Activated T-helper 1 cell treated with anti-CD3 and anti-CD28 coated beads, Interleukin-12 subunit alpha, Interleukin-12 subunit beta, Interleukin-2, Interleukin-4 antibody, amounts not matched to agents 30 ng/mL and 10 ng/mL and 1 ng/mL, durations not matched to agents 14 hours and 24 hours and 36 hours (primary cell): ENCODE measurements at places on chromosomes 5 and 9.

DNA sequence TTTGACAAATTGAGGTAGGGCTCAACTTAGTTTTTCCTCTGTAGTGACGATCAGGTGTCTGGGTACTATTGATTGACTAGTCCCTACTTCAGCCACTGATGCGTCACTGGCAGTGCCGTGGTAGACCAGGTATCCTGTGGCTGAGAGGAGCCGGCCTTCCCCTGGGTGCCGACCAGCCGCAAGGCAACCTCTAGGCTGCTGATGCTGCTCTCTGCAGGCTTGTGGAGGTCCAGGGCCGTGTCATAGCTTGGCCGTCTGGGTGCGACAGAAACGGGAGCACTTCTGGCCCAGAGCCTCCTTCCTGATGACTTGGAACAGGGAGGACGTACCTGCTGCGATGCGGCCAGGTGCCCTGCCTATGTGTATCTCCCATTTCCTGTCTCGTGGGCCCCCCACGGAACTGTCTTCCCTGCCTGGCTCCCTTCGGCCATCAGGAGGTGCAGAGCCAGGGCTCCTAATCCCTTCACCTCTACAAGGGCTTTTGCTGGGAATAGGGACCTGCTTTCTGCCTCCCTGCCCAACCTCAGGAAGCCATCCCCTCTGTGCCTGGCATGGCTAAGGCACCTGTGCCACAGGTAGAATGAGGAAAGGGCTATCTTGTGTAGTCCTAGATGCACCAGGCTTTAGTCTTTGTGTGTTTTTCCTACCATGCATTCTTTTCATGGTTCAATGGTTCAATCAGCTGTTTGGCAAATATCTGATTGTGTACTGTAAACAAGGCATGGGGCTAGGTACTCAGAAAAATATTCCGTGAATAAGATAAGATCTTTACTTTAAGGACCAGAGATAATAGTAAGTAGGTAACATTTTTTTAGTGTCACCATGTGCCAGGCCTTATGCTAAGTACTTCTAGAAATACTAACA lies 44.6 kb downstream of the MVB12B start:
- no peak for DNase-seq

- no peak for DNase-seq
Observed at GRCh38 chr9:2634153-2634552, 12.6 kb downstream of the VLDLR start.

DNA sequence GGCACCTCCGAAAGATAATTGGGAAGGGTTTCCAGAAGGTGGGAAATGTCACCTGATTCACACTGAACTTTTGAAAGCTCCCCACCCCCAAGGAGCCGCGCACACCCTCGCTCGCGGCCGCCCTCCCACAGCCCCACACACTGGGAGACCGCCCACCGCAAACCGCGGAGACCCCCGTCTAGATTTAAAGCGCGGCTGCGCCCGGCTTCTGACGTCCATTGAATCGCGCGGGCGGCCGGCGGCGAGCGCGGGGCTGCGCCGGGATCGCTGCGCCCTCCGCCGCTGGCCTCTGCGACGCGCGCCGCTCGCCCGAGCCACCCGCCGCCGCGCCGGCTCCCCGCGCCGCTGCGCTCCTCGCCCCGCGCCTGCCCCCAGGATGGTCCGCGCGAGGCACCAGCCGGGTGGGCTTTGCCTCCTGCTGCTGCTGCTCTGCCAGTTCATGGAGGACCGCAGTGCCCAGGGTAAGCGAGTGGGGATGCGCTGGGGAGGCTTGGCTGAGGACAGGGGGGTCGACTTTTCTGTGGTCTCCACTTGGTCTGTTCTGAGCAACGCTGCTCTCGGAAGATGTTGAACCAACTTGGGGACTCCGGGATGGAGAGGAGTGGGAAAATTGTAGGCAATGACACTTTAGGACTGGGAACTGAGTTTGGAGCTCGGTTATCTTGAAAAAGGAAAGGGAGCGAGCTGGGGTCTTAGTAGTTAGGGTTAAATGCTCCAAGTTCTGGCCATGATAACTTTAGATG lies at the start of gene FST:
Gene FST, plus strand, starts transcription at position 214 of the 743 bp plus-strand sequence. Its CDS starts 163 bp downstream, at position 377.
- DNase-seq: no peak

DNA sequence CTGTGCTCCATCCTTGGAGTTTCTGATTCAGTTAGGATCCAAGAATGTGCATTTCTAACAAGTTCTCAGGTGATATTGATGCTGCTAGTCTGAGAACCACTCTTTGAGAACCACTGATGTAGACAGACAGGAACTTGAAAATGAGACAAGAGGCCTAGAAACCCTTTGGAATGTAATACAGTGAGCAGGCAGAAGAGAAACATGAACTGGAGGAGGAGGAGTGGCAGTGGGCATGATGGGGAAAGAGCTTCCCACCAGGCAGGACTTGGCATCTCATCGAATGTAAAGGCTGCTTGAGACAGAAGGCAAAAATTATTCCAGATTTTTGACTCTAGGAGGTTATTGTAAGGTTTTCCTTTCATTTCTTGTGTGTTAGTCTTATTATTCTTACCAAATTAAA lies 295.8 kb upstream of the SGCD start:
- no peak for DNase-seq

DNA sequence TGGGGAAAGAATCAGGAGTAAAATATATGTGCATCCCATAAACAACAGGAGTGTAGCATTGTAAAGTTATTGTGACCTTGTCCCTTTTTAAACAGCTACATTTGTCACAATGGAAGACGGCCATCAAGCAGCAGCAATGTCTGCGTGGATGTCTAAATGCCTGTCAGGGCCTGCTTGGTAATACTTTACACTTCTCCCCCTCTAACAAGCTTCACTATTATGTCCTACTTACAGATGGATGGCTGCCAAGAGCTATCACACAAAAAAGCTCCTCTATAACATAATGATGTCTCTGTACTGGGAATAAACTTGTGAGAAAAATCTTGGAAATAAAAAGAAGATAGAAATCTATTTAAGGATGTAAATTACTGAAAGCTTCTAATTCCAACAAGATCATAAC lies 213.0 kb downstream of the FBXL17 start:
- DNase-seq: no peak

GRCh38 chr9:127958728-127959127 lies 21.1 kb upstream of the DPM2 start:
- no peak for DNase-seq

DNA sequence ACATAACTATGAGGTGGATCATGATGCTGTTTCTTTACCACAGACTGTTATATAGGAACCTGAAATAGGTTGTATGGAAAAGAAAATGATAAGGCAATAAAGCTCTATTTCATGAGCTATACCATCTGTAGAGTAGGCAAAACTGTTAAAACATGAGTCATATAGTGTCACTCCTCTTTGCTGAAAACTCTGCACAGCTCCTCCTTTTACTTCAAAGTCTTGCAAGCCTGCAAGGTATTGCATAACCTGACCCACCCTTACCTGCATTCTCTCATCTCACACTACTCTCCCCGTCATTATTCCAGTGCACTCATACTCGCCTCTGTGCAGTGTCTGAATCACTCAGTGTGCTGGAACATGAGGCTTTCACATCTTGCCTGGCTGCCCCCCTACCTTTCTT lies 790.1 kb downstream of the EFNA5 start:
- DNase-seq: no peak

GRCh38 chr5:173001229-173001841 lies 17.8 kb downstream of the ATP6V0E1 start:
- DNase-seq: no peak

DNA sequence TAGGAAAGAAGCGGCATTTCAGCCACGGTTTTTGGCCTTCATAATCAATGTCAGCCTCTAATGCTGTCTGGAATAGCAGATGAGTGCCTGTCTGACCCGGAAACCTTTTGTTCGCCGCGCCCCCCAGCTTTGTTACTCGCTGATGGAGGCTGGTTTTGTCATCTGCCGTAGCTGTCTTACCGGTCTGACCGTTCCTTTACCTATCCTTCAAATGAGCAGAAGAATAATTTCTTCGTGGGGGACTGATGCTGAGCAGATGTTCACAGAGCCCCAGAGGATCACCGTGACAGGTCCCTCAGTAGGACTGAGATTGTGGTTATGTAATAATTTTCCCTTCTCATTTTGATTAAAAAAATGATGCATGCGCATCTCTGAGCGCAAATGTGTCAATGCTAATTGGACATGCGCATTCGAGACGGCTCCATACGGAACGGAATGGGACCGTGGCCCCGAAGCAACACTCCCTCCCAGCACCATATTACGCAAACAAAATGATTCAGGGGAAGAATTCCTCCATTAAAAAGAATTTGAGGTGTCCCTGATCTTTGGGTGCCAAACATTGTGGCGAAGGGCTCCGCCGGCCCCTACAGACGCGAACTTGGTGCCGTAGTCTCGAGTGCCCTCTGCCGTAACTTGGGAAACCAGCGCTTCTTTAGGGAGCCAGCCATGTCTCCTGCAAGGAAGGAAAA lies 27.6 kb downstream of the TLX3 start:
- no peak for DNase-seq

DNA sequence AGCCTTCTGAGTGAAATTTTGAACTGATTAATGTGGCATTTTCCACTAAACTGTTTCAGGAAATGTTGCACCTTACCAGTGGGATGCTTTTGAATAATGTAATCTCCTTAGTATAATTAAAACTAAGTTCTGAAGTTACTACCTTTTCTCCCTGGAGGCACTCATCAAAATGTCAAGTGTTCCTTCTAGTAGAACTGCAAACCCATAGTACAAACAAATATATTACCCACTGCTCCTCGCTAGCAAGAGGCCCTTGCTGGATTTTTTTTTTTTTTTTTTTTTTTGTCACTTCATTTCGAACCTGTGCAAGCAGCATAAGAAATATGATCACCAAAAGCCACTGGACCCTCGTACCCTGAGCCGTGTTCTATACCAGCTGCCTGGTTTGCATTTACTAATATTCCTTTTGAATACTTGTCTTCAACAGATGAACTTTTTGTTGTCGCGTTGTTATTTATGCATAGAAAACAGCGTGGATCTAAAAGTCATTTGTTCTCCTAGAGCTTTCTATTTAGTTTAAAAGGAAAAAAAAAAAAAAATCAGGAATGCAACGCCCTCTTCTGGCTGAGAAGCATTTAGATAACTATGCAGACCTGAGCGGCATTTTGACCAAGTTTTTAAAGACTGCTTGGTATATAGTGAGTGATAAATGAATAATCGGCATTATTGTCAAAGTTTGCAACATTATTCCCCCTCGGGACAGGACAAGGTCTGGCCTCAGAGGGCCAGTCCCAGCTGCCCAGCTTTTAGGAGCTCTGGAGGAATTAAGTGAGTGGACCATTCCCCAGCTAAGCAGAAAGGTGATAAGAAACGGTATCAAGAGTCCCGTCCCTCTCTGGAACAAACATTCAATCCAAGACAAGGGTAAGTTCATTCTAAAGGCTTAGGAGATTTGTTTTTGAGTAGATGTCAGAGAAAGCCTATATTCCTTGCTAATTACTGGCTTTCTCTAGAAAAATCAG lies 162.5 kb upstream of the KIF2A start:
- no peak for DNase-seq

- DNase-seq: no peak
Observed at GRCh38 chr5:68409259-68409658, 193.7 kb downstream of the PIK3R1 start.

GRCh38 chr5:167797933-167798332 lies 493.5 kb upstream of the WWC1 start:
- DNase-seq: no peak

DNA sequence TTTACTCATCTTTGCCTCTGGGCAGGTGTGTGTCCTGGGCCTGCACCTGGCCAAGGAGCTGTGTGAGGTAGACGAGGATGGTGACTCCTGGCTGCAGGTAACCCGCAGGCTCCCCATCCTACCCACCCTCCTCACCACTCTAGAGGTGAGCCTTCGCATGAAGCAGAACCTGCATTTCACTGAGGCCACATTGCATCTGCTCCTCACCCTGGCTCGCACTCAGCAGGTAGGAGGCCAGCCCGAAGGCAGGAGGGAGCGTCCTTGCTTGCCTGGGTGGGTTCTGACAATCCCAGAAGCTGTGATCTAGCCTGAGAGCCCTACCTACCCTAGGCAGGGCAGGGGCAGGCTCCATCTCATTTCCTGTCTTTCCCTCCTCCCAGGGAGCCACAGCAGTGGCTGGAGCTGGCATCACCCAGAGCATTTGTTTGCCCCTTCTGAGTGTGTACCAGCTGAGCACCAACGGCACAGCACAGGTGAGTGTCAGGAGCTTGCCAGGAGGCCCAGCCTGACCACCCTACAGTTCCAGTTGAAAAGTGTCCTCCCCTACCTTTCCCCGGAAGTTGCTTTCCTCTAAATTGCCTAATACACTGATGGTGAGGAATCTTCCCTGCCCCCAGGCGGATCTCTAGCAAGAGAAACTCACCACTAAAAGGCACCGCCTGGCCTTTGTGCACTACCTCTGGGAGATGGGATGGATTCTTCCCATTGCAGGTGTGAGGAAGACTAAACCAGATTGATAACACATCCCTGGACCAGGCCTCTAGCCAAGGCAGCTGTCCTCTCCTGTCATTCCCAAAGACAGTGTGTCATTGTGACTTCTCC lies 26.4 kb downstream of the SH3GLB2 start:
- DNase-seq: no peak

- no peak for DNase-seq
Observed at GRCh38 chr5:88045165-88045564, 223.5 kb downstream of the TMEM161B start.

DNA sequence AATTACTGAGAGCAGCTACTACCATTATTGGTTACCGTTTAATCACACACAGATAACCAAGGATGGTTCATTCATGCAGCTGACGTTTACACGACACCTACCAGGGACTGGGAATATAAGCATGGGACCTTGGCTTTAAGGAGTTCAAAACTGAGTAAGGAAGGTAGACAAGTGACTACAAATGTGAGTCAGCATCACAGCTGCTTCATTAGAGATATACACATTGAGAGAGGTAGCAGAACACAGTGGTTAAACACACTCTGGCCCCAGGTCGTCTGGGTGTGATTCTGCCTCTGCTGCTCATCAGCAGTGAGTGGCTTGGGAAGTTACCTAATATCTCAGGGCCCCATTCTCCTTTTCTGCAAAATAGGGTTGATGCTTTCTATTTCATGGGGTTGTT lies 268.6 kb downstream of the NR3C1 start:
- no peak for DNase-seq

DNA sequence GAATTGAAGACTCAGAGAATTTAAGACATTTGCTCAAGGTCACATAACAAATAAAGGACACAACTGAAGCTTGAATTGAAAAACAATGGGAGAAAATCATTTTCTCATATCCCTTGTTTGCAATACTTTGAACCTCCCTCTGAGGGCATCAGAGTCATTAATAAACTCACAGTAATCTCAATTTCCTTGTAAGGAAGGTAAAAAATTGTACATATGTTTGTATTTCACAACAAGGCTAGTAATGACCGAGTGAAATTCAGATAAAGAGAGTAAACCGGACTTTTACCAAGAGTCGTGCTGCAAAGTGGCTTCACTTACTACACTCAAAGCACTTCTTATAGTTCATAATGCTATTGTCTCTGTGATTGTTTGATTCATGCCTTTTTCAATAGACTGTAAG lies 665.0 kb downstream of the NR2F1-AS1 start:
- DNase-seq: no peak

GRCh38 chr9:16321461-16322119 lies 548.9 kb downstream of the BNC2 start:
- DNase-seq: no peak

GRCh38 chr9:134585021-134585561 lies 56.5 kb upstream of the COL5A1 start:
- DNase-seq: no peak
